Activated gamma-delta T cell (primary cell): ENCODE measurements at places on chromosomes 1 and 21.

DNA sequence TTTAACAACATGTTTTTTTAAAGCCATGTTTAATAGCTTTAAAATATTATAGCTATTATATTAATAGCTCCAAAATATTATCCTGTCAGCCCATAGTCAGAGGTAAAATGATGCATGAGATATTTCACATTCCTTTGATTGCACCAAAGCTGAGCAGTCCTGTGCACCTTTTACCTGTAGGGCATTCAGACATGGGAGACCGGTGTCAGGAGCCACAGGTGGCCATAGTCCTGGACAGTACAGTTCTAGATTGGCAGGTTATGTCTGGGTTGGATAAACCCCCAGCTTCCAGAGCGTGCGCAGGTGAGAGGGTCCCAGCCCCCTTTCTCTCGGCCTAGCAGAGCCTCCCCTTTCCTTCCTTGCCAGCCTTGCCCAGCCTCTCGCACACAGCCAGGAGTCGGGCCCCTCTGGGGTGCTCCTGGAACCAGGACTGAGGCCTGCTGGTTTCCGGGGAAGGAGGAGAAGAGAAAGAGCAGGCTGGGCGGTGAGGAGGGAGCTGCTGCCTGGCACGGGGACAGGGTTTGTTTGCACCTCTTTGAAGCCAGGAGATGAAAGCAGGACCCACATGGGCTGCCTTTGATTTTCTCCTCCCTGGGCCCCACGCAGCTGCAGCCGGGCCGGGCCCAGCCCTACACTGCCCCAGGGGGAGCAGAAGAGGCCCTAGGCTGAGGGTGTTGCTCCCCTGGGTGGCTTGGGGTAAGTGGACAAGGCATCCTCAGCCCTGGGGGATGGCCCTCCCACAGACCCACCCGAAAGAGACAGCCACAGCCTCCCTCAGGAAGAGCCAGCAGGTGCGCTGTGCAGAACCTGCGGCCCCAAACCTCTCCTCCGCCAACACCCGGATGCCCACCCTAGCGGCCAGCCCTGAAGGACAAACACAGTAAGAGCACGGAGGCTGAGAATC is 75.2 kb upstream of the TARDBP start:
- DNase-seq, result no peak

GRCh38 chr1:182603646-182604174 is 479 bp downstream of the RGS16 start:
- DNase-seq, result no peak

GRCh38 chr1:113178522-113178921 is 105.5 kb downstream of the LRIG2 start:
- DNase-seq, result no peak

GRCh38 chr1:88892357-88892877 is 1.1 kb upstream of the GTF2B start:
- DNase-seq, result no peak

GRCh38 chr1:96473791-96474434 is 247.7 kb upstream of the PTBP2 start:
- no peak for DNase-seq

DNA sequence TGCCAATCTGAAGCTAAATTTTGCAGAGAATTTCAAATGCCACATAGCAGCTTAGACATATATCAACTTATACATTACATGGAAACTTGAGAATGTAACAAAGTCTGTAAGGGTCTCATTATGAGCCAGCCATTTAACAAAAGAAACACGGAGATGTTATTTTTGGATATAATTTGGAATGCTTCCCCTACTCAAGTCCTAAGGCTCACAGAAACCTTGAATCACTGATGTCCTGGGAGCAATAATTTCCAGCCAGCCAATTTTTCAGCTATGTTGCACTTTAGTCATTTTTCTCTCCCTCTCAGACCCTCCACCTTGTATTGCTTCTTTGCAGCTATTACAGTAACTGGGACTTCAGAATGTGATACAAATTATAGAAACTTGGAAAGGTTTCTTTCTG is 56.9 kb downstream of the EIF2B3 start:
- no peak for DNase-seq

- DNase-seq, result no peak
Observed at GRCh38 chr21:46168238-46168637, 12.9 kb upstream of the FTCD start.

- no peak for DNase-seq
Observed at GRCh38 chr1:45321444-45321843, 5.3 kb upstream of the HPDL start.

GRCh38 chr1:208271236-208271635 is 27.1 kb upstream of the PLXNA2 start:
- DNase-seq, result no peak

GRCh38 chr1:213247038-213247437 is 196.0 kb downstream of the RPS6KC1 start:
- DNase-seq, result no peak

- DNase-seq, result no peak
Observed at GRCh38 chr1:236141447-236142252, 689 bp upstream of the GPR137B start.

- DNase-seq, result no peak
Observed at GRCh38 chr1:119108988-119109387, 31.5 kb downstream of the WARS2 start.

GRCh38 chr1:187626056-187626455 is 797.3 kb downstream of the PLA2G4A start:
- no peak for DNase-seq

DNA sequence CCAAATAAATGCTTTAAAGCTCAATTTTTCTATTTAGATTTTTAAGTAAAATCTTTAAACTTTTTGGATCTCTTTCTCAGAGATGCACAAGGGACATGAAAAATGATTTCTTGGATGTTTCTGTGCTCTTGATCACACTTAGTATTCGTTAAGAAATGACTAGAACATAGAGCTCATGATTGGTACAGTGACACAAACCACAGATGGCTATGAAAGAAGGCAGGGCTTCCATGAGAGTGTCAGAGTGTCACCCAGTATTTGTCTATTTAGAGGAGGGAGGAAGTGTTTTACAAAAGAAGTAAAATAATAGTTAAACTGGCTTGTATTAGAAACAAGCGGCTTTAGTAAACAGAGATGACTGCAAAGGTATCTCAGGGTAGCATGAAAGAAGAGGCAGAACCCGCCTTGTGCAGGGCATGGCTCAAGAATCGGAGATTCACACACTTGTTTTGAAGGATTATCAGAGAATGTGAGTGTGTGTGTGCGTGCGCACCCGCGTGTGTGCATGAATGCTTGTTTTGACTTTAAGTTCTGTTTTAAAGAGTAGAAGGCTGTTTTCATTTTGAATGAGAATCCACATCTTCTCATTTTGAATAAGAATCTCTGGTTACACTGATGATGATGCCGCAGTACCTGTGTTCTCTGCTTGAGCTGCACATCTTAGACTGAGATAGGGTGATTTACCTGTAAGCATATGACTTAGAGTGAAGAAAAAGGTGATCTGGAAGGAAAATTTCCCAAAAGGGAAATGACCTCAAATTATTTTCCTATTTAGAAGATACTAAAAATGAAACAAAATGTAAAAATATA is 82.1 kb downstream of the VPS26C start:
- no peak for DNase-seq

DNA sequence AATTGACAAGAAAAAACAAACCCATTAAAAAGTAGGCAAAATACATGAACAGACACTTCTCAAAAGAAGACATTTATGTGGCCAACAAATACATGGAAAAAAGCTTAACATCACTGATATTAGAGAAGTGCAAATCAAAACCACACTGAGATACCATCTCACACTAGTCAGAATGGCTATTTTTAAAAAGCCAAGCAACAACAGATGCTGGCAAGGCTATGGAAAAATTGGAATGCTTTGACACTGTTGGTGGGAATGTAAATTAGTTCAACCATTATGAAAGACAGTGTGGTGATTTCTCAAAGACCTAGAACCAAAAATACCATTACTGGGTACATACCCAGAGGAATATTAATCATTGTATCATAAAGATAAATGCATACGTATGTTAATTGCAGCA is 641.1 kb upstream of the B3GALT2 start:
- no peak for DNase-seq

DNA sequence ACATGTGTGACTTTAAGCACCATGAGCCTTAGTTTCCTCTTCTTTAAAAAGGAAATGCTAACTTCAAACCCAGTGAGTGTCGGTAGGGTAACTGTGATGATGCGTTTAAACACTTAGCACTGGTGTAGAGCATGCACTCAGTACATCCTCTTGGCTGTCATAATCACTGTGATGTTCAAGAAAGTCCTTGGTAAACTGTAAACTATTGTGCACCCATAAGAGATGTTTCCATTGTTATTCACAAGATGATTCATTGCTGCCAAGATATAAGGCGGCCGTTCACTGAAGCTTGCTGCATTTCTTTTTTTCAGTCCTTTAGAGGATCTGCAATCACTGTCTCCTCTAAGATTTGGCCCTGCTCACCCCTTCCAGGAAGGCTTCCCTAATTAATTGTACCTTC is 61.8 kb upstream of the DAB1 start:
- DNase-seq, result no peak

- DNase-seq, result no peak
Observed at GRCh38 chr1:159866066-159866465, 3.6 kb upstream of the VSIG8 start.

GRCh38 chr1:91684481-91685196 is 184.0 kb downstream of the CDC7 start:
- DNase-seq, result no peak

DNA sequence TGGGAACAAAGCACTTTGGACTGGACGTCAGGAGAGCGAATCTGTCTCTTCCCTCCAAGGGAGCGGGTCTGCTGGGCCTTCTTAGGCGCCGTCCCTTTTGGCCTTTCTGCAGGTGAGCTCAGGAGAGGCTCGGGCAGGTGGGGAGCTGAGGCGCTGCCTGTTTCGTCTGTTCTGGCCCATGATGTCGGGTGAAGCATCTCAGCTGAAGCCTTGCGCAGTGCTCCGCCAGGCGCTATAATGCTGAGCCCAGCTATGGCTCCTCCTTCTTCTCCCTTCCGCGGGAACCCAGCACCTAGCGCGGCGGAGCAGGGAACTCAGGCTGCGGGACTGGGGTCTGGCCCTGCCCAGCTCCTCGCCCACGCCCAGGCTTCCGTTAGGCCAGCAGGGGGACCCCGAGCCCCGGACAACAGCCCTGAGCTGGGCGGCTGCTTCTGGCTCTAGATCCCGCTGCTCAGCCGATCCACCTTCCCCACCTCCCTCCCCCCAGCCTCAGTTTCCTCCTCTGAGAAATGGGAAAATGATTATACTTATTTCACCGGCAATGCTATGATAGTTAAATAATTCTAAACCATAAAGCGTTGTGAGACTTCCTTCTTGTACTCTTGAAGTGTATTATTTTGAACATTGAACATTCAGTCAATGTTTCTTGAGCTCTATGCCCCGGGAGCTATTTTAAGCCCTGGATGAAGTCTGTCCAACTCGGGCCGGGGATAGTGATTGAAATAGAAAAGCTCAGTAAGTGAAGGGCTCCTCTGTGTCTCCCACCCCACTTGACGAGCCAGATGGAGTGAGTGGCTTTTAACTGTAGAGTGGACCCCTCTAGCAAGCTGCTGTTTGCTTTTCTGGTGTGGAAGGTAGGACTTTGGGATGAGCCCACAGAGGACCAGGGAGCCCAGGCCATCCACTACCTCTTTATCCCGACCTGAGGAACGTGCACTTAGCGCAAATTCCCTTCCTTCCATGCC is 9.6 kb upstream of the ADORA1 start:
- no peak for DNase-seq

DNA sequence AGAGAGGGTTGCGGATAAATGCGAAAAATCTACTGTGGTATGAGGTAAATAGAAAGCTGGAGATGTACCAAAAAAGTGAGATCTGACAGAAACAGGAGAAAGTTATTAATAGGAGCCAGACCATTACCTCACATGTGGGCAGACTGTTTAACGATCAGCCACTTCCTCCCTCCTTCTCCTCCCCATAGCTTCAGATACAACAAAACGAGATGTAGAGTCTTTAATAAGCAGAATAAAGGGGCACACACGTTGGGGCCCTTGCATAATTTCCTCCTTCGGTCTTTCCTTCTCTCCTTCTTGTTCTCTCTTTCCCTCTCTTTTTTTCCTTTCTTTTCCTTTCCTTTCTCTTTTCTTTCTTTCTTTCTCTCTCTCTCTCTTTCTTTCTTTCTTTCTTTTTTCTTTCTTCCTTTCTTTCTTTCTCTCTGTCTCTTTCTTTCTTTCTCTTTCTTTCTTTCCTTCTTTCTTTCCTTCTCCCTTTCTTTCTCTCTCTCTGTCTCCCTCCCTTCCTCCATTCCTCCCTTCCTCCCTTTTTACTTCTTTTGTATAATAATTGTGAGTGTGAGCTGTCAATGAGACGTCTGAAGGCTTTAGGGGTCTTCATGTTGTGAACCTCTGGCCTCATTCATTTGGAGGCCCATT is 242.1 kb downstream of the GRIK1 start:
- DNase-seq, result no peak

GRCh38 chr1:201503397-201504176 is 3.3 kb downstream of the CSRP1 start:
- DNase-seq, result no peak

GRCh38 chr1:89167590-89168230 is 8.1 kb downstream of the GBP7 start:
- no peak for DNase-seq

DNA sequence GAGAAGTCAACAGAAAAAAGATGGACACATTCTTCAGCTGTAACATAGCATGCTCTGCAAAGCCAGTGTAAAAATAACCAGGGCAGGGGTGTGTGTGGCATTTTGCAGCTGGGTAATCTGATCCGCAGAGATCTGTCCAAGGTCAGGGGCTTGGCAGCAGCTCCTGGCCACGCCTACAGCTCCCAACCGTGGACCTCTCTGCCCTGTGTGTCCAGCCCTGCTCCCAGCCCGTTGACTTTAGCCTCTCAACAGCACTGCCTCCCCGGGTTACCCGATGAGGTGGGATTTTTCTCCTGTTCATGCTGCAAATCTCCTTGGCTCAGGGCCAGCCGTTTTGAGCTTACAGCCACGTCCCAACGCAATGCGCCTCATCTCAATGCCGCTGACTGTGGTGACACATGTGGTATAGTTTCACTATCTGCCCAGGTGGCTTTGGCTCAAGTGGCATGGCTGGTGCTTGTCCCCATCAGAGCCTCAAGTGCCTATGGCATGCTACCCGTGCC is 68.1 kb downstream of the VWA5B1 start:
- no peak for DNase-seq

DNA sequence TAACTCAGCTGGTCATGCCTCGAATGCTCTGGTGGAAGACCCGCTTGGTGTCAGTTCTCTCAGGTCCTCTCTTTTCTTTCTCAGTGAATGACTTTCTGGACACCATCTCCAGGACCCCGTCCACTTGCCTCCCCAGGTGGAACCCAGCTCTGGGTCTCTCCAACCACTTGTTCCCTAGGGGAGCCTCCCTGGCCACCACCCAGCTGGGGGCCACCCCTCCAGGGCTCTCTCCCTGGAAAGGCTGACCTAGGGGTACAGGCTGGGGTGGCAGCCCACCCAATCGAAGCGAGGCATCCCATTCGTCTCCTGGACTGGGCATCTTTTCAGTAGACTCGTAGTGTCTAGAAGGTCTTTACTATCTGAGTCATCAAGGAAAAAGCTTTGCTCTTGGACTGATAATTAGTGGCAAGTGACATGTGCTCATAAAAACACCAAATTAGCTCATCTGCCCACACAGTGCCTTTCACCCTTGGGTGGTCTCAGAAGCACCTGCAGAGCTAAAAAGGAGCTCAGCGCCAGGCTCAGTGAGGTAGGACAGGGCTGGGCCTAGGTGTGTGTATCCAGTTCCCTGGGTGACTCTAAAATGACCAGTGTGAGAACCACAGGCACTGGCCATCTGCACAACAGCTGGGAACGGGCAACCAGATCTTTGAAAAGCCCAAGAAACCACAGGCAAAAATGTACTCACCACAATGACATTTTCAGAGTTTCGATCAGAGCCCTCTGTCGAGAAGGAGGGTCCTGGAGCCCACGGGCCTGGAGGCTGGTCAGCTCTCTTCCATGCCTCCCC is 2.4 kb upstream of the PDXK start:
- DNase-seq, result no peak

- no peak for DNase-seq
Observed at GRCh38 chr1:55816456-55817426, 601.6 kb upstream of the USP24 start.
